Renal pelvis (tissue), 12 donors: ENCODE measurements at places on chromosomes 11 and 22.

GRCh38 chr22:28232204-28232603 is 313.1 kb upstream of the PITPNB start:
- no peak for DNase-seq

- no peak for DNase-seq
Observed at GRCh38 chr22:22410677-22411076, 97.9 kb downstream of the ZNF280B start.

- DNase-seq: no peak
Observed at GRCh38 chr11:28250192-28250591, 142.0 kb downstream of the METTL15 start.

GRCh38 chr11:125451400-125452124 is 44.5 kb downstream of the FEZ1 start:
- peak; percentile 58 for DNase-seq

DNA sequence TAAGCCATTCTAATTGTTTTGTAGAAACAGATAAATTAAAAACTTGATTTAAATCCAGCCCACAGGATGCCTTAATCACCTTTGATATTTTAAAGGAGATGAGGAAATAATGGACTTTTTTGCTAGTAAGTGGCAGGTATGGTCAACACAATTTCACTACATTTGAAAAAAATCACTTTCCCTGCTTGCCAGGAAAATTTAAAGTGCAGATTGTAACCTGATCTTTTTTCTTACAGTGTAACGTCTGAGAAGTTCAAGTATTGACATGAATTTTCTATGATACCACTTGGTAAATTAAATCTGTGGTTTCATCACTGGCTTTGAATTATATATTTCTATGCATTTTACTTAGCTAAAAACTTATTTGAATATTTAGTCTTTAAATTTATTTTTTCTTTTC is 65.3 kb downstream of the ARHGEF12 start:
- DNase-seq: no peak

GRCh38 chr11:17598700-17599459 is 51.8 kb downstream of the OTOG start:
- DNase-seq: peak; percentile 65

GRCh38 chr22:29288837-29289236 is 17.6 kb upstream of the GAS2L1 start:
- no peak for DNase-seq

DNA sequence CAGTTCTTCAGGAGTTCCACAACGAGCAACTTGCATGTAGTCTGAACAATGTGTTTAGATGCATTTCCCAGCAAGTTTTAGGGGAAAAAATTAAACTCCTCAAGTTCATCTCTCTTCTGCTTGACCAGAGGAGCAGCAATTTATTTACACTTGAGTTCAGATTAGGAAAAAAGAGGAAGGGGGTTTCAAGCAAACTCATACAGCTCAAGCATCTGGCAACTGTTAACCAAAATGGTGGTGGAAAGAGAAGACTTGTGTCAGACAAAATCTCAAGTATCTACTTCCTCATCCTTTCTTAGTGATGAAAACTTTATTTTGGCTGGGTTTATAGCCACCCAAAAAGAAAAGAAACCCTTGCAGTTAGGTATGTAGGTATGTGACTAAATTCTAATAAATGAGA is 29.1 kb upstream of the PICALM start:
- DNase-seq: no peak

- no peak for DNase-seq
Observed at GRCh38 chr22:33883961-33884808, 36.1 kb downstream of the LARGE1 start.

DNA sequence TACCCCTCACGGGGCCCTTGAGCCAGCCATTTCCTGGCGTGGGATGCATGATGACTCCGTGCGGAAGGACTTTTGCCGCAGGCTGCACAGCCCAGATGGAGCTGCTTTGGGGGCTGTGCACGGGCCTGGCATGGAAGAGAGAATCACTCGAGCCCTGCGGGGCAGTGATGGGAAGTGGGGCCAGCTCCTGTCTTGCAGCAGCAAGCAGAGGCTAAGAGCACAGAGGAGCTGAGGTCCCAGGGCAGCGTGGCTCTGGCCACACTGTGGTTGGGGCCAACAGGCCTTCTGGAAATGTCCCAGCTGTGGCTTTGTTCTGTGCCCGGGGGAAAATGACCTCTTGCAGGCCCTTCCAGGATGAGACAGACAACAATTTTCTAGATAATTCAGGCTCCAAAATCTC is 92.7 kb upstream of the TIMP3 start:
- DNase-seq: no peak

GRCh38 chr22:33908171-33909074 is 11.9 kb downstream of the LARGE1 start:
- no peak for DNase-seq

DNA sequence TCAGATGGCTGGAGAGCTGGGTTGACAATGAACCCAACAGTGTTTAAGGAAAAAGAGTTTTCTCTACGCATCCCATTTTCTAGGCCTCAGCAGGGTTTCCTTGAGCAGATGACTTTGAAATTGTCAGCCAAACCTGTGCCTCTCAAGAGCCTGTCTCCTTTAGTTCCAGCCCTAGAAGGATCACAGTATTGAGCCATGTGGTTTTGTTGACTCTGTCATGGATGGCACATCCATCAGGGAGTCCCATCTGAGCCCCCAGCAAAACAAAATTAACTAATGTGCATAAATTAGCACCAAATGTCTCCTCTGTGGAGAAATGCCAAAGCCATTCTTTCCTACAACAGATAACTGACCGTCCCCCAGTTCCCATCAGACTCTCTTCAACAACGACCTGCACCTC is 103.8 kb upstream of the BLID start:
- no peak for DNase-seq

GRCh38 chr11:94557992-94558391 is 9.2 kb upstream of the PIWIL4 start:
- no peak for DNase-seq

DNA sequence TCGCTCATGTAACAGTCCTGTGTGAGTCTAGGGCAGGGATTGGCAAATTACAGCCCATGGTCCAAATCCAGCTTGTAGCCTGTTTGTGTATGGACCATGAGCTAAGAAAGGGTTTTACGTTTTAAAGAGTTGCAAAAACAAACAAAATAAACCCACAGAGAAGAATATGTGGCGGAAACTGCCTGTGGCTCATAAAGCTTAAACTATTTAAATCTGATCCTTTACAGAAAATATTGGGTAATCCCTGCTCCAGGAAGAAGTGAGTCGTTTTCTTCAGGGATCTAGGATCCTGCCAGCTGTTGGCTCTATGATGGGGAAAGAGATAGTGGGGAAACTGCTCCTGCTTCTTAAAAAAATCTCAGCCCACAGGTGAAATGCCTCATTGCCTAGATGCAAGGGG is 3.4 kb upstream of the OR6Q1 start:
- no peak for DNase-seq

GRCh38 chr11:15700456-15700855 is 585.7 kb downstream of the INSC start:
- DNase-seq: no peak

GRCh38 chr11:118251858-118252652 is at the start of gene MPZL3:
MPZL3 (minus strand) TSS chr11:118252365; CDS start chr11:118252294, 71 bp downstream.
- DNase-seq: peak; percentile 95

DNA sequence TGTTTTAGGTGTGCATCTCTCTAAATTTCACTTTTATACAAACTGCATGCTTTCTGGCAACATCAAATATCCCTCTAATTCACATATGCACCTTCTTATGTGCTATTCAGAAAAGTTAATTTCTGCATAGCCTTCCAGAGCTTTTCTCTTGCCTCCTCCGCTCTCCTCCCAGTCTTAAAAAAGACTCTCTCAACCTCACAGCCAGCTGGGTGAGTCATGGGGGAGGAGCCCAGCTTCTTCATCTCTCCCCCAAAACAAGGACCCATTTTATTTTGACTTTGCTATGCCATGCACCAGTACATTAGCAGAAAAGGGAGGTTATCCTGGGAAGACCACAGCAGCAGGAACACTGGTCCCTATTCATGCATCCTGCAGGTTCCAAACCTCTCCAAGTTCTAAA is 234.4 kb downstream of the KCNA4 start:
- no peak for DNase-seq

DNA sequence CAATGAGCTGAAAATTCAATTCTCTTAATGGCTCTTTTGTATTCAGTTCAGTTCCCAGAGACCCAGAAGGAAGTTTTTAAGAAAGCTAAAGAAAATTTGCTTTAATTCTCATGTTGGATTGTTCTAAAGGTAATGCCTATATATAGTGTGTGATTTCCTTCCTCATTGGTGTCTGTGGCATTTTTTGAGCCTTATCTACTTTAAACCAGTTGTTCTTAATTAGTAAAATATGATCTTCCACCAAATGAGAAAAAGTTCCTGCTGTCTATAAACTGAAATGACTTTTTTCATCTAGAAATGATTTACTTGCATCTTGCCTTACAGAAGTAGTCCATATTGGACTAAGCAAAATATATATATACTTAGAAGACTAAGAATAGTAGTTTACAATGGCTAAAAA is 622.1 kb upstream of the KIRREL3 start:
- no peak for DNase-seq

GRCh38 chr22:30302810-30303138 is 13.5 kb upstream of the CASTOR1 start:
- DNase-seq: no peak

DNA sequence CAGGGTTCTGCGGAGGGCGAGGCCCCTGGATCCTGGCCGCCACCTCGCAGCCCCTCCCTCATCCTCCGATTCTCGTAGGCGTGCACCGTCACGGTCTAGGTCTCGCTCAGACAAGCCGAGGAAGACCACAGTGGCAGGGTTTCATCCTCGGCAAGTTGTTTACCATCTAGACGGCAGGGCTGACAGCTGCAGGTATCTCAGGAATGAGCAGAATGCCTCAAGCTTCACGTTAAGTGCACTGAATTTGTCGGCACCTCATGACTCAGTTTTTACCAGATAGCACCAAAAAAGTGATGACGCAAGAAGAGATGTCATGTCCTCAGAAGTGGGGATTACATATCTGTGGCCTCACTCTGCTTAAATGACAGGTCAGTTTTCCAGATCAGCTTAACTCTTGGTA is 35.1 kb downstream of the WT1 start:
- no peak for DNase-seq

DNA sequence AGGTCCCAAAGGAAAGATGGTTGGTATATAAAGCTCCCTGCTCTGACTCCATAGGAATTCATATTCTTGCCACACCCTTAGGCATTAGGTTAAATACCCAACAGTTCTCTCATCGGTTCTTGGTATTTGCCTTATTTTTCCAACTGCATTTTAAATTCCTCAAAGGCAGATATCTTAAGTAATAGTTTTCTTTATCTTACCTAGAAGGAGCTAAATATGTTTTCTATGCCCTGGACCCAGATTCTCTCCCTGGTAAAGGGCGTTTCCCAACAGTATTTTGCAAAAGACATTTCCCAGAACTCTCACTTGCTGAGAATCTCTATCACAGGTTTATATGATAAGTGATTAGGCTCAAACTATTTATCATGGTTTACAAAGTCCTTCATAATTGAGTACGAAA is 158.6 kb upstream of the BDNF start:
- no peak for DNase-seq

DNA sequence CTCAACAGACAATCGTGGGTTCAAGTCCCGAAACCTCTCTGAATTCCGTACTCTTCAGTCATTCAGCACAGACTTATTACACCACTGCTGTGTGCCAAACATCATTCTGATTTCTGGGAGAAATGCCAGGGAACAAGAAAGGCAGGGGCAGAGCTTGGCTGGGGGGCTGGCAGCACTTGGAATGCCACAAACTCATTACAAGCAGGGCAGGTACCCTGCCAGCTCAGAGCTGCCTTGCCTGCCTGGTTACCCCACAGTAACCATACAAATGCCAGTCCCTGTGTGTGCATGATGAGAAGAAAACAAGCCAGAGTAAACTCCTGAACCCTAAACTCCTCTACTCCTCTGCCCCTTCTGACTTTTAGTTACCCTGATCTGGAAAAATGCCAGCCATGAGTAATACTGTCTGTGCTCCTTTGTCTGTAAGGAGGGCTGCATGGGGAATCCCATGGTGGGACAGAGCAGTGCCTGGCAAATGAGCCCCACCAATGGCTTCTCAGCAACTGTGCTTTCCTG is 6.9 kb upstream of the RAD9A start:
- DNase-seq: no peak

DNA sequence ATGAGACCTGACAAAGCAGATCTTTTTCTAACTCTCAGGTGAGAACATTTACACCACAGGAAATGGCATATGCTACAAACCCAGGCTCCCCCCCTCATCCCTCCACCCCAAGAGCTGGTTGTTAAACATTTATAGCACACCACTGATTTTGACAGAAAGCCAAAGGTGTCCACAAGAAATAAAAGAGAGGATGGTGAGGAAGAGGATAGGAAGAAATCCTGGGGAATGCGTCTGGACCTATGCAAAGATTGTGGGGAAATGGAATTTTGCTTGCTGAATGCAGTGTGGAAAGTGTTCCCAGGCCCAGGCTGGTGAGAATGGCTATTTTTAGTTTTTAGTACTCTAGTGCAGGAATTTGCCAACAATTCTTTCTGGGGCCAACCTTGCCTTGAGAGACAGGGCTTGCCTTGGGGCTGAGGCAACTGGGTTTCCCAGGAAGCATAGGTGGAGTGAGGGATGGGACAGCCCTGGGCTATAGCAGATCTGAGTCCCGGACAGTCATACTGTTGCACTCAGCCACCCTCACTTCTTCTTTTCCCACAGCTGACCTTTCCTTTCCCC is 163.9 kb downstream of the ADAMTS15 start:
- no peak for DNase-seq

GRCh38 chr11:47052165-47052564 is 115.6 kb downstream of the CSTPP1 start:
- no peak for DNase-seq

- DNase-seq: no peak
Observed at GRCh38 chr22:38298312-38299005, 18.8 kb downstream of the CSNK1E start.

- DNase-seq: no peak
Observed at GRCh38 chr11:100008417-100008816, 678.7 kb upstream of the ARHGAP42 start.

DNA sequence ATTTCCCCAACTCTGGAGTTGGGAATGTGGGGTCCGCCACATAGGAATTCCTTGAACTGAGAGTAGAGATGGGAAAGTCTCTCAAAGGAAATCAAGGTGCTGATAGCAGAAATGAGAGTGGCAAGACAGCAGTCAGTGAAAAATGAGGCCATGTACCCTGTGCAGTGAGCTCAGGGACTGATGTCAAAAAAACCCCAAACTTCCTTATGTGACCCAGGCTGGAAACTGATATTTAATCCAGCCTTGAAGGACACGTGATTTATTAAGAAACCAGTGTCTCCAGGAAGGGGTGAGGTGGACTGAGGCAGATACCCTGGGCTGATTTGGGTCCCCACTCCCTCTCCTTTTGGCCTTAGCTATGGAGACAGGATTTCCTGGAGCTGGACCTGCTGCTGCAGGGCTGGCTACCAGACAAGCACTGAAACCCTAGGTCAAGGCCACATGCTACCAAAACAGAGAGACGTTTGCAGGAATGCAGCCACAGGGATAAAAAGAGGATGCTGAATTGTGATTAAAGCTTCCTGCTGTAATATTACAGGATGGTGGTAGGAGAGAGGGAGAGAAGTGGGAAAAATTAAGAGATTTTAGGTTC is 25.3 kb upstream of the FCHSD2 start:
- no peak for DNase-seq

DNA sequence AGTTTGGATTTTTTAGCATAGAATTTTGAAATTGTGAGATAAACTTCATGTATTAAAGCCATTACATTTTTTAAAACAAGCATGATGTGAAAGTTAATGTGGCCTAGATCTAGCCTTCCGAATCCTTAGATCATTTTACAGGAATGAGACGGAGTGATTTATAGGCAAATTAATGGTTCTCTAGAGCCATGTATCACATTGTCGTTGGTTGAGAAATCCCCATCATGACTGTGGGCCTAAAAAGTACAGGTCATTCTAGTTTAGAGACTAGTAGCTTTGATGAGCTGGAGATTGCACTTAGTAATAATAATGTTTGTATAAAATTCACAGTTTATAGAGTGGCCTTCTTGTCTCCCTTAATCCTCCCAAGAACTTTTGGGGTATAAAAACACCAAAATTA is 7.1 kb downstream of the EWSR1 start:
- no peak for DNase-seq
